RCC 7860 (cell line): ENCODE measurements at places on chromosomes 6 and 20.

GRCh38 chr20:59673288-59673997, 69.1 kb downstream of the PHACTR3 start:
- no peak for DNase-seq

GRCh38 chr6:112827793-112828192, 480.7 kb downstream of the RFPL4B start:
- DNase-seq, result no peak

GRCh38 chr6:19035461-19036195, 648.5 kb downstream of the RNF144B start:
- DNase-seq, result no peak

DNA sequence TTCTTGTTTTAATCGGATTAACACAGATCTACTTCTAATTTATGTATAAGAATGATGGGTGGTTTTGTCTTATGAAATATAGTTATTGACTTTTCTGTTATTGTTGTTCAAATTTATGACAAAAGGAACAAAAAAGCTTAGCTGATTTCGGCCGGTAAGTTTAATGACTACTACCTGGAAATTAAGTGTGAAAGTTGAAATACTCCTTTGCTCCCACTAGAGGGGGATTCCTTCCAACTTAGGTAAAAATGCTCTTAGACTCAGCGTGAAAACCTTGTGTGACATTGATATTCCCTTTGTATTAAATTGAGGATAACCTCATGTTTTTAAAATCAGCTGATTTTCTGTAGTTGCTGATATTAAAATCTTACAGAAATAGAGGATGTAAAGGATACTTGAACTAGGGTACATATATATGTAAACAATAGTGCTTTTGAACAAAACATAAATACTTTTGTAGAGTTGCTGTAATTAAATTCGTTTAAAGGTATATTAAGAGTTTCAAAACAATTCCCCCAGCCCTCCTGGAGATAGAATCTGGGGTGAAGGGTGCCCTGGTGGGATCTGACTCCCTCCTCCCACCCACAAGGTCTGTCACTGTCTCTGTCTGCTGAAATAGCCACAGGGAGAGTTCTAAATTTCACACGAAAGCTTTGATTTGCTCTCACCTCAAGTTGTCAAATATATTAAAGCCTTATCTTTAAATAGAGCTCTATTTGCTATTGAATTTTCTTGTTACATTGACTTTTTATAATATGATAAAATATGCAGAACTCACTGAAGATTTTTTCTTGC, 257.5 kb downstream of the ARID1B start:
- peak; percentile 36 for DNase-seq

DNA sequence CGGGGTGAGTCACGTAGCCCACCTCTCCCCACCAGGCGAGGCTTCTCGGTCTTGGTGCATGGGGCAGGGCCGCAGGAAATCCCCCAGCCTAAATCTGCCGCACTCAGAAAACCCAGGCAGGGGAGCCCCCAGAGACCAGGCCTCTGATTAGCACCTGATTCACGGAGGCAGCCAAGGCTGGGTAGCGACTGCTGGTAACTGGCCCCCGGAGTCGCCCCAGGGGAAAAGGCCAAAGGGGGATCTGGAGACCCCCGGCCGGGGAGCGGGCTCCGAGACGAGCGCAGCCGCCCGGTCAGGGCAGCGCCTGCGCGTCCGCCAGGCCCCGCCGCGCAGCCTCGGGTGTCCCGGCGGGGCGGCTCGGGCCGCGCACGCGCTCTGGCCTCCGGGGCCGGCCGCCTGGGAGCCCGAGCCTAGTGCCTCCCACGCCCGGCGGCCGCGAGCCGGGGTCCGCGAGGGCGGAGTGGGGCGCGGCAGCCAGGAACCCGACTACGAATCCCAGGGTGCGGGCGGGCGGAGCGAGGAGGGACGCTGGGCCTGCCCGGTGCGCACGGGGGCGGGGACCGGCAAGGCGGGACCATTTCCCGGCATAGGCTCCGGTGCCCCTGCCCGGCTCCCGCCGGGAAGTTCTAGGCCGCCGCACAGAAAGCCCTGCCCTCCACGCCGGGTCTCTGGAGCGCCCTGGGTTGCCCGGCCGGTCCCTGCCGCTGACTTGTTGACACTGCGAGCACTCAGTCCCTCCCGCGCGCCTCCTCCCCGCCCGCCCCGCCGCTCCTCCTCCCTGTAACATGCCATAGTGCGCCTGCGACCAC, at the start of gene DUSP22:
Gene DUSP22 (plus strand): TSS at position 791 of the 809 bp plus-strand sequence. CDS start 53 bp downstream, outside the sequence.
- DNase-seq, result peak; percentile 60

- no peak for DNase-seq
Measured at GRCh38 chr20:42435230-42435629, 754.5 kb downstream of the PTPRT start.

- no peak for DNase-seq
Measured at GRCh38 chr20:12055161-12055560, 137.5 kb downstream of the BTBD3 start.

DNA sequence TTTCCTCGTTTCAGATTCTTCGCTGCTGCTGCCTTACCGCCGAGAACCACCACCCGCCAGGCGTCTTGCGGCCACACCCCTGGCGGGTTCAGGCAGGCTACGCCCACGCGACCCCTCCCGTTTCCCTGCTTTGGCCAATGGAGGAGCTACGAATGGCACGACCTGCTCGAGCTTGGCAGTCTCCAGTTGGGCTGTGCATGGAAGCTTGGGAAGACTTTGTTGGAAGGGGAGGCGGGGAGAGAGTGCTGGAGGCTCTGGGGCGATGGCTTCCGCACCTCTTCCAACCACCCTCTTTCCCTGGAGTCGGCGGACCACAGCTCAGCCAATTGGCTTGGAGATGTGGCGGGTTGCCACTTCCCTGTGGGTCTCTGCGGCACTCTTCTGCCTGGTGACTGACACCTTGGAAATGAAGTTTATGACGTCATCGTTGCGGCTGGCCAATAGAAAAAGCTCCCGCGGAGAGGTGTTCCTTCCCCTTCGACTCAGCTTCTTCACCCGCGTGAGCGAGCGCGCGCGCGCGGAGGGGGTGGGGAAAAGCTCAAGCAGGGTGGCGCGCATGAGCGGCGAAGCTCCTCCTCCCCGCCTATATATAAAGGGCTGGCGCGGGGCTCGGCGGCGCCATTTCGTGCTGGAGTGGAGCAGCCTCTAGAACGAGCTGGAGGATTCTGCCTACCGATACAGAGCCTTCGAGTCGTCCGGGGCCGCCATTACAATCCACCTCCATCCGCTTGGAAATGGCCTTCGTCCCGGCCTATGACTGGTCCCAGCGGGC, 3.4 kb downstream of the BRD2 start:
- DNase-seq, result peak; percentile 99

GRCh38 chr20:59972037-59972801, 14.0 kb downstream of the CDH26 start:
- no peak for DNase-seq

- no peak for DNase-seq
Measured at GRCh38 chr6:152355166-152355565, 282.0 kb downstream of the SYNE1 start.

- DNase-seq, result no peak
Measured at GRCh38 chr6:71258078-71258866, 30.3 kb upstream of the OGFRL1 start.

GRCh38 chr20:37901240-37901639, 1.7 kb upstream of the VSTM2L start:
- no peak for DNase-seq

DNA sequence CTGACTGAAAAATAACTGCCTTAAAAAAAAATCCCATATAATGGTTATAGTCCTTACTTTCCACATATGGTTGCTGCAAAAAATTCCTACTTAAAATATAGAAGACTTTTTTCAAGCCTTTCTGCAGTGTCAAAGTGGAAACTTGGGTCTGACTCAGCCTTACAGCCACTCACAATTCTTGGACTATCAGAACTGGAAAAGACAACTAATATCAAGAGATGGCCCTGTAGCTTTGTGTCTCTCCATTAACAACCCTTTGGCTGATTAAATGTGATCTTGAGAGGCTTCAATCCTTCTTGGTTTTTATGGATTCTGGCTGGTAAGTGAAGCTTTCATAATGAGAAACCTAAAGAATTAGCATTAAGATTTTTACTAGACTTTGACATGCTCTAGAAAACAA, 307.8 kb downstream of the RNGTT start:
- DNase-seq, result no peak

- DNase-seq, result no peak
Measured at GRCh38 chr20:14696937-14697336, 359.5 kb upstream of the FLRT3 start.

GRCh38 chr6:47009583-47009982, 32.5 kb downstream of the ADGRF1 start:
- no peak for DNase-seq

DNA sequence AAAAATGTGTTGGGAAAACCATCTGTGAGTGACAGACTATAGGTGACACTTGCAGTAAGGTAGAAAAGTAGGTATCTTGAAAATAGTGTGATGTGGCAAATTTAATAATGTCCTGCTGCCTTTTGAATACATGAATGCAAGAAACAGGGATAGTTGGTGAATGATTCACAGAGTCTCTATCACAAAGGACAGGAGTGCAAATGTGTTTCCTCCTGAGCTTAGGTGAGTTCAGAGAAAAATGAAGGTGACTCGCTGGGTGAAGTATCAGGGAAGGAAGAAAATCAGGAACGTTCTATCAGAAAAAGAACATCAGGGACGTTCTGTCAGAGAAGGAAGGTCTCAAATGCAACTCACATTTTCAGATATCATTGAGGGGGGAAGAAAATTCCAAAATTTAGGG, 557.8 kb upstream of the SLC35B3 start:
- no peak for DNase-seq

- DNase-seq, result peak; percentile 95
Measured at GRCh38 chr6:158026054-158026900, 44.6 kb downstream of the SYNJ2 start.

GRCh38 chr6:113786168-113786567, 71.0 kb upstream of the MARCKS start:
- peak; percentile 60 for DNase-seq

DNA sequence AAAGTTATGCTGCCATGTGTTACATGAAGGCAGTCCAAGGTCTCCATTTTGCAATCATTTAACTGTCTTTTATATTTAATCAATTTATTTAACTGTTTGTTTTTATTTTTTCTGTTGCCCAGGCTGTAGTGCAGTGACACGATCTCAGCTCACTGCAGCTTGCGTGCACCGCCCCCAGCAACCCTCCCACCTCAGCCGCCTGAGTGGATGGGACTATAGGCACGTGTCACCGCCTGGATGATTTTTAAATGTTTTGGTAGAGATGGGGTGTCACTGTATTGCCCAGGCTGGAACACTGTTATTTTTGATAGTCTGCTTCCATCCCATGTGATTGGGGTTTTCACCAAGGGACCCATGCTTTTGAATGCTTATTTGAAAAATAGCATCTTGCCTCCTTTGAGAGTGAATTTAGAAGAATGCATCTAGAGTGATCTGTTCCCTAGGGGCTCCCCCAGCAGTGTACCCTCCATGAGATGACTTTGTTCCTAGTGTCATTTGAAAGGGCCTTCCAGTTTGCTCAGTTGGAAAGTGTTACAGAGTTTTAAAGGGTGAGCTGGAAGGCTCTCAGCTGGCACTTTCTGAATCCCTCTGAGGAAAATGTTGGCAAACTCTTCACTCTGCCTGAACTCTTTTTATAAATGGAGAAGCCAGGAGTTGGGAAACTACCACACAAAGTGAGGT, 143.4 kb downstream of the JARID2 start:
- no peak for DNase-seq

- no peak for DNase-seq
Measured at GRCh38 chr20:48703511-48704219, 124.1 kb downstream of the PREX1 start.

DNA sequence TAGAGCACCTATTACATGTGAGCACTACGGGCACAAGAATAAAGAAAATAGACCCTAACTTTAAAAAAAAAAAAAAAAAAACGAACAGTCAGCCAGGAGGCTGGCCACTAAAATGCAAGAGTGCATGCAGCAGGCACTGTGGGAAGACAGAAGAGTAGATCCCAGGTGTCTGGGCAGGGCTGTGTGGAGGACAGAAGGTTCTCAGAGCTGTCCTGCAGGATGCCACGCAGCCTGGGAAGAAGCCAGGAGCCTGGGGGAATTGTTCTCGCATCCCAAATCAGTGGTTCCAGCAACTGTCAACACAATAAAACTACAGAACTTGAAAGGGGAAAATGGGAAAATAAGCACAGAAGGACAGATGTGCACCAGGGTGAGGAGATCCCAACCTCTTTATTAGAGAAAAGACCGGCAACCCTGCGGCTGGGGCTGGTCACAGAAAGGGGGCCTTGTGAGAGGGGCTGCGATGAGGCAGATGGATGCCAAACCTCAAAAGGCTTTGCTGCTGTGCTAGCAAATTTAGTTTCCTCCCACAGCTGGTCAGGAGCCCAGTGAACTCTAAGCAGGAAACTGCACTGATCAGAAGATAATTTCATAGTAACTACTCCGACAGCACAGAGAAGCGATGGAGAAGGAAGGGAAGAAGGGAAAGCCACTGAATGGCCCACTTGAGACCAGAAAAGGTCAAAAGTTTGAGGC, 30.9 kb downstream of the MAP3K5 start:
- DNase-seq, result no peak

GRCh38 chr6:125258651-125259353, 43.0 kb downstream of the HDDC2 start:
- no peak for DNase-seq

GRCh38 chr20:64100946-64101688, 6.2 kb downstream of the NPBWR2 start:
- no peak for DNase-seq

DNA sequence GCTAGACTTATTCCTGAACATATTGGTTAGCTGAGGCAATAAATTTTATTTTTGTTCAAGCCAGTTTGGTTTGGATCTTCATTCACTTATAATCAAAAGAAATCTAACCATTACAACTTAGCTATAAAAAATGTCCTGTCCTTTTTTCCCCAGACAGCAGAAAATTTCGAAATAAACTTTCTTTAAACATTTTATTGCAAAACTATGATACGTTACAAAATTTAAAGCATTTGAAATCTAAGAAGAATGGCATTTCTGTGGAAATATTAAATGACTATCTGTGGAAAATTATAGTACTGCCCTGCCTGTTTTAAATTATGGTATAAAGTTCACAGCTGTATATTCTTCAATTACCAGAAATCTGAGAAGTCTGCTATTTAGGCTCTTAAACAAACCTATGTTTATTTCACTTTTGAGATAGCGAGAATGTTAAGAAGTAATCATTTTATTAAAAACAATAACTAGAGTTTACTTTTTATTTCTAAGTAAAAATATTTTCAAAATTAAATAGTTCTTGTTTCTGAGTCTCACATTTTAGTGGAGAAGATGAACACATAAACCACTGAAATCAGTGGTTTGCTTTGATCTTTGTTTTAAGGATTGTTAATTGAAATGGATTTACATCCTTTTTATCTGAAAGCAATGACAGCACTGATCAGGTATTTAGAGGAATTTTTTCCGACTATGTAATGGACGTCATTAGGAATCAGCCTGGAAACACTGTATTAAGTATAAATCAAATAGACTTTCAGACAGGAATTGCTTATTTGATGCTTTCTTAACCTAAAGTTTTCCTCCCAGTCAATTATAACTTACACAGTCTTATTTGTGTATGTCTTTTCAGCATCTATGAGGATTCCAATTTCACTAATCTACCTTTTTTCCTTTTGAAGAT, 553.7 kb downstream of the COL12A1 start:
- no peak for DNase-seq

- no peak for DNase-seq
Measured at GRCh38 chr6:43284991-43285781, 12.9 kb upstream of the SLC22A7 start.

GRCh38 chr20:19392344-19393130, 180.1 kb downstream of the SLC24A3 start:
- DNase-seq, result no peak
